Uterus (tissue), 4 donors: ENCODE measurements at places on chromosomes 2 and 18. TPM values are rescaled to one million over a fixed set of nuclear protein-coding genes. Genes with fewer than 3 reads are reported as not detected.
A peak's percentile ranks its signal among the peaks of the same experiment; 100 is the strongest.

DNA sequence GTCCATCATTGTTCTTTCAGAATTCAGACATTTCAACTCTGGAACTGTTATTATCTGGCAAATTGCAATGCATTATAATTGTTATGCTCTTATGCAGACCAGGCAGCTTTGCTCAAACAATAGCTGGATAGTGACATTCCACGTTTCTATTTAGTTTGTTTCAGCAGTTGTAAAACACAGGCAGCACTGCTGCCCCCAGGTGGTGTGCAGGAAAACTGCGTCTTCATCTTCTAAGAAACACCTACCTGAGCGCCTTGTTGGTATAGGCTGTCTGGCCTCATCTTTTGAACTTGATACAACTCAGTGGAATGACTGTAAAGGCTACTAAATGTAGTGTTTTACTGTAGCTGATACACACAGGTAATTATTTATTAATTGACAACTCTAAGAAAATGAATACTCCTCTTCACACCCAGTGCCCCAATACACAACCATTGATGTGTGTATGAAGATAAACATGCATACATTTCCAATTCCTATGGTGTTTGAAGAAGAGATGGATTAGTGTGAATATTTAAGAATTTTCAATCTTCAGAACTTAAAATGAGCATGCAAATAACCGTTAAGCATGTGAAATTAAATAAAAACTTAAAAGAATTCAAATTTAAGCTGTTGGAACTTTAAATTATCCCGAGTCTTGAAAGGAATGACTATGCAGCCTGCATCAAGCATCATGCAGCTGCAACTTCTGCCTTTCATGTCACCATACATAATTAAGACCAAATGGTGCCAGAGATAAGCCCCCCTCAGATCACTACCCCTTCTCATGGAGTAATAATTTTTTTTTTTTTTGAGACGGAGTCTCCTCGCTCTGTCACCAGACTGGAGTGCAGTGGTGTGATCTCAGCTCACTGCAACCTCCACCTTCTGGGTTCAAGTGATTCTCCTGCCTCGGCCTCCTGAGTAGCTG is 85.6 kb downstream of the CD8B2 start:
- H3K4me1 ChIP-seq = no peaks in the 10 kb centered on the region
- no peaks in the 10 kb centered on the region for H3K36me3 ChIP-seq
- no peak overlapping the region for H3K4me3 ChIP-seq
- no peaks in the 10 kb centered on the region for H3K27me3 ChIP-seq

NCKAP5 gene
- total RNA-seq = 6.6 TPM

LYPD6 gene
- 1.5 TPM for total RNA-seq

DNA sequence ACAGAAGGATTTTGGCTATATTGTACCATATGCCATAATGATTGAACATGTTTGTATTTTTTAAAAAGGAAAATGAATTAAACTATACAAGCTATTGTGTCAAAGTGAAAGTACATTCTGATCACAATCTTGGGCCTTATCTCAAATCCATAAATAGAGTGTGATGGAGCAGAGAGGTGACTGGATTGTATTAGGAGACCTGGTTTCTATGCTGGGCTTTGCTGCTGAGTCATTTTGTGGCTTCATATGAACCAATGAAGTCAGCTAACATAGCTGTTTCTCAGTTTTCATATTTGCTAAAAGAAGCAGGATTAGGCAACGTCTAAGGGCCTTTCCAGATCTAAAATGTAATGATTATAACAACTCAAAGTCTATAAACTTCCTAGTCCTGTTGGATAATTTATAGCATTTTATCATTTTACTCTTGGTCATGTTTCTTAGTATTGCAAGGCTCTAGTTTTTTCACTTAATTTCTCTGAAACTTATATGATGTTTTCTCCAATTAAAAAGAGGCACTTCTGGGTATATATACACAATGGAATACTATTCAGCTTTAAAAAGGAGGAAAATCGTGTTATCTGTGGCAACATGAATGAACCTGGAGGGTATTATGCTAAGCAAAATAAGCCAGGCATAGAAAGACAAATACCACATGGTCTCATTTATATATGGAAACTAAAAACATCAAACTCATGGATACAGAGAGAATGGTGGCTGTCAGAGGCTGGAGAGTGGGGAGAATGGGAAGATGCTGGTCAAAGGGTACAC is 112.3 kb downstream of the MEP1B start:
- no peak overlapping the region for H3K4me3 ChIP-seq
- H3K27ac ChIP-seq = peak overlapping the region; percentile 23
- no peaks in the 10 kb centered on the region for H3K27me3 ChIP-seq
- H3K36me3 ChIP-seq = no peaks in the 10 kb centered on the region

- no peak for DNase-seq
- no peaks in the 10 kb centered on the region for H3K36me3 ChIP-seq
- H3K4me3 ChIP-seq = no peak overlapping the region
- H3K4me1 ChIP-seq = no peaks in the 10 kb centered on the region
These were observed 46.8 kb upstream of the GPC1 start for GRCh38 chr2:240388471-240389301.

GREB1L gene
- 4.1 TPM for total RNA-seq

- no peak overlapping the region for H3K27ac ChIP-seq
- H3K36me3 ChIP-seq = no peaks in the 10 kb centered on the region
- H3K27me3 ChIP-seq = no peaks in the 10 kb centered on the region
- DNase-seq = no peak
- H3K4me1 ChIP-seq = no peaks in the 10 kb centered on the region
- no peak overlapping the region for H3K4me3 ChIP-seq
These were observed 164.2 kb downstream of the CTIF start for GRCh38 chr18:48703028-48703386.

CAPN14 gene
- total RNA-seq = 0.14 TPM

GRCh38 chr2:190891372-190891771 is 10.8 kb downstream of the GLS start:
- H3K36me3 ChIP-seq = no peaks in the 10 kb centered on the region
- no peaks in the 10 kb centered on the region for H3K27me3 ChIP-seq
- DNase-seq = no peak
- H3K27ac ChIP-seq = no peak overlapping the region

- peak overlapping the region; percentile 92 for H3K27ac ChIP-seq
- H3K27me3 ChIP-seq = no peaks in the 10 kb centered on the region
- DNase-seq = no peak
- H3K4me3 ChIP-seq = peak overlapping the region; percentile 52
- H3K4me1 ChIP-seq = peaks cover 5% of the 10 kb centered on the region
These were observed 704 bp downstream of the ANKRD53 start for GRCh38 chr2:70979180-70979488.

- no peaks in the 10 kb centered on the region for H3K36me3 ChIP-seq
- no peaks in the 10 kb centered on the region for H3K27me3 ChIP-seq
- H3K27ac ChIP-seq = no peak overlapping the region
- no peak overlapping the region for H3K4me3 ChIP-seq
- no peak for DNase-seq
These were observed 91.3 kb downstream of the ZBTB7C start for GRCh38 chr18:48317781-48318381.

DNA sequence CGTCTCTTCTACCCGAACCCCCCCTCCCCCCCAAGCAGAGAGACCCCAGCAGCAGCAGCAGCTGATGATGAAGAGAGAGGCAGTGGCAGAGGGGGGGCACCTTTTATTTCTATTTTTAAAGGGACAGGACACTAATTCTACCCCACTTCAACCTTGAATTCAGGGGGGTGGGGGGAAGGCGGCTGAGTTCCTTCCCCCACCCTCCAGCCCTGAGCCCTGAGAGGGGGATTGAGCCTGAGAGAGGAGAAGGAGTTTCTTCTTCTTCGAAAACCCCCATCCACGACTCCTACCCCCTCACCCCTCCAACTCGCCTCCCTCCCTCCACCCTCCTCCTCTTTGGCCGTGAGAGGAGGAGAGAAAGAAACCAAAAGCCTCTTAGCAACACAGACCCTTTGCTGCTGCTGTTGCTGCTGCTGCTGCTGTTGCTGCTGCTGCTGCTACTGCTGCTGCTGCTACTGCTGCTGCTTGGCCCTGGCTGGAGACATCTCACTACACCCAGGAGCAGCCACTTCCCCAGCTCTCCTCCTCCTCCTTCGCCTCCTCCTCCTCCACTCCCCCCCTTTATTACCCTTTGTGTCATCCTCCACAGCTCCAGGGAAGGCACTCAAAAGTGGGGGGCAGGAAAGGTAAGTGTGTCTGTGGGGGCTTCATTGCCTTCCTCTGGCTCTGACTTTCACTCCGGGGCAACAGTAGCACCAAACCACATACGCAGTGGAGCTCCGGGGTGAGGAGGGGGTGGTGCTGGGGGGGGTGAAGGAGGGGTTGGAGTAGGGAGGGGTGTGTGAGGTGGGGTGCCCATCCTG is at the start of gene MBD5:
Gene MBD5, plus strand, starts transcription at position 33 of the 803 bp plus-strand sequence.
- H3K4me1 ChIP-seq = no peaks in the 10 kb centered on the region
- H3K27ac ChIP-seq = peak within 1 kb of the TSS; percentile 97
- no peaks in the 10 kb centered on the region for H3K36me3 ChIP-seq
- DNase-seq = peak; percentile 37

DNA sequence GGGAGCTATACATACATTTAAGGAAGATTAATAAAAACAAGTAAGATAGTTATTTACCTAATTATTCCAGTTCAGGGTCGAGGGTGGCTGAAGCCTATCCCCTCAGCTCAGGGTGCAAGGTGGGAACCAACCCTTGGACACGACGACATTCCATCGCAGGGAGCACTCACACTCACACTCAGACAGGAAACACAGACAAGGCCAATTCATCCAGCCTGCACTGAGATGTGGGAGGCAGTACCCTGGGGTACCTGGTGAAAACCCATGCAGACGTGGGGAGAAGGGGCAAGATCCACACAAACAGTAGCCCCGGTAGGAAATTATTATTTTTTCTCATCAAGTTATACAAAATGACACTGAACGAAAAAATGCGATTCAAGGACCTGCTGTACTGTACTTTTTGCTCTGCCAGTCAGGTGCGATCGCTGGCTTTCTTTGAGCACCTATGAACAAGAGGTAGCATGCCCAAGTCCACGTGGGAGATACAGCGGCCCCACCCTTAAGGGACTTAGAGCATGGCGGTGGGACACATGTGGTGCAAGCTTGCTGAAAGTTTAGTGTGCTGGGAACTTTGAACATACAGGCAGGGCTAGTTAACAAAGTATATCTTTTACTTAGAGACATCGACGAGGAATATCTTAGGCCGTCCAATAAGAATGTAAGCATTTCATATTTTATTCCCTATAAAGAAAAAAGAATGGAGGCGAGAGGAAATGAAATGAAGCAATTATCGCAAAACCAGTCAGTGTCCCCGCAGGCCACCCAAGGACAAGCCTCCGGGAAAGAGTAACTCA is 624 bp downstream of the METTL8 start:
- H3K4me3 ChIP-seq = peak overlapping the region; percentile 78
- no peaks in the 10 kb centered on the region for H3K4me1 ChIP-seq
- DNase-seq = no peak
- H3K36me3 ChIP-seq = no peaks in the 10 kb centered on the region
- no peaks in the 10 kb centered on the region for H3K27me3 ChIP-seq

GRCh38 chr2:23449413-23449812 is 64.4 kb downstream of the KLHL29 start:
- no peaks in the 10 kb centered on the region for H3K36me3 ChIP-seq
- DNase-seq = no peak
- no peaks in the 10 kb centered on the region for H3K4me1 ChIP-seq
- no peaks in the 10 kb centered on the region for H3K27me3 ChIP-seq
- no peak overlapping the region for H3K27ac ChIP-seq
- no peak overlapping the region for H3K4me3 ChIP-seq

AKAIN1 gene
- not detected for total RNA-seq
